Stimulated activated memory B cell treated with anti-CD40 and anti-IgM and Interleukin-4, amounts not matched to agents 10 μg/mL and 1 μg/mL and 100 μg/mL, for 72 hours (primary cell): ENCODE measurements at places on chromosomes 16 and 17.

- no peak for ATAC-seq
These were observed 56.8 kb downstream of the SLC47A1 start for GRCh38 chr17:19590451-19590850.

- peak; percentile 38 for ATAC-seq
These were observed 8.6 kb upstream of the BAHCC1 start for GRCh38 chr17:81386646-81387099.

DNA sequence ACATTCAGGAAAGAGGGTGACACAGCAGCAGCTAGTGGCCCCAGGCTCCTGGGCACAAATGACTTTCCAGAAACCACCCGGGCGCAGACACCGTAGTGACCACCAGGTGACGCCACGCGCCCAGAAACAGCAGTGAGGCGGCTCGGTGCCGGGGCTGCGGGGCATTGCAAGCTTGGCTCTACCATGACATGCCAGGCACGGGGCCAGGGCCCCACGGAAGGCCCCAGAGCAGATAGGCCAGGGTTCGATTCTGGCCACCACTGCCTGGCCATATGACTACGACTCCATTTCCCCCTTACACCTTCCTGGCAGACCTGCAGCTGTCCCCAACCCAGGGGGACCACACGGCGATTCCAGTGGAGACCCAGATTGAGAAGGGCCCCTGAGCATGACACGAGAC, 6.7 kb downstream of the RHBDF1 start:
- peak; percentile 79 for ATAC-seq

DNA sequence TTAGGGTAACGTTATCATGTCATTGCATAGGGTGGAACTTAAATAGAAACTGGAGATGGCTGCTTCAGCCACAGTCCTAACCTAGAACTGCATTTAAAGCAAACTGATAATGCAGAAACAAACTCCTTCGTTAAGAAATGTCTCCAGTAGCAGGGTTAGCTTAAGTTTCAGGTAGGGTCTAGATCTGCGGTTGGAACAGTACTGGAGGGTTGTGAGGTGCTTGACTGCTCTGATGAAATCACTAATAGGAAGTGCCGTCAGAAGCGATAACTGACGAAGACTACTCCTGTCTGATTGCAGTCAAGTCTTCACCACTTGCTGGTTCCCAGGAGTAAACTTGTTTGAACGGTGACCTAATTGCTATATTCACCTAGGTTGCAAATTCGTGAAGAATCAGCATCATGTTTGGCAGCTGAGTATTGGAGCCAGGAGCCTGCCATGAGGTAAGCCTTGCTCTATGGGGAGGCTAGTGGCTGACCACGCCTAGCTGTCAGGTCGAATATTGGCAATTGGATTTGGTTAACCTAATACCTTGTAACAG, 24.5 kb downstream of the TRPV2 start:
- ATAC-seq: no peak

DNA sequence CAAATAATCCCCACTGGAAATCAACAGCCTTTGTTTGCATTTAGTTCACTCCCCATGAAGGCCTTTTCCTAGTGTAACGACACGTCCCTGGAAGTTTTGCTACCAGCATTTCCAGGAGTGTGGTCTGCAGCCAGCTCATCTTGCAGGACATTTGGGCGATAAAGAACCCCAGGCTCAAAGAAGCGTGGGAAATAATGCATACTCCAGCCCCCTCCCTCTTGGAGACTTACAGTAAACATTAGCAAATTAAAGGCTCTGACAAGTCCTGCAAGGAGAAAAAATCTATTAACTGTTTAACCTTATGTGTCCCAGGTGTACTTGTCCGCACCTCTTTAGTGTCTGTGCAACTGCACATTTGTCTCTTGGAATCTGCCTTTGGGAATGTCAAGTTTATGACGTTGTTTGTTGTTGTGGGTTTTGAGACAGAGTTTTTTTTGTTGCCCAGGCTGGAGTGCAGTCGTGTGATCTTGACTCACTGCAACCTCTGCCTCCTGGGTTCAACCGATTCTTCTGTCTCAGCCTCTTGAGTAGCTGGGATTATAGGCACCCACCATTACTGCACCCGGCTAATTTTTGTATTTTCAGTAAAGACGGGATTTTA, 131.1 kb downstream of the ABCC1 start:
- ATAC-seq: no peak

DNA sequence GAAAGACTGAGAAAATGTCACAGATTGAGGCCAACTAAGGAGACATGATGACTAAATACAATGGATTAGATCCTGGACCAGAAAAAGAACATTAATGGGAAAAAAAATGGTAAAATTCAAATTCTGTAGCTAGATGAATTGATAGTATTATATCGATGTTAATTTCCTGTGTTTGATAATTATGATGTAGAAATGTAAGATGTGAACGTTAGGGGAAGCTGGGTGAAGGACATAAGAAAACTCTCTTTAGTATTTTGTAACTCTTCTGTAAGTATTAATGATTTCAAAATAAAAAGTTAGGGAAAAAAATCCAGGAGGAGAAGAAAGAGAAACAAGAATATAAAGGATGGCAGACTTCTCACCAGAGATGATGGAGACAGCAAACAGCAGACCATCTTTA, 2.8 kb upstream of the ITGB3 start:
- ATAC-seq: no peak

- ATAC-seq: no peak
These were observed 34.8 kb downstream of the WDR45B start for GRCh38 chr17:82613283-82614094.

GRCh38 chr16:59410451-59410850, 676.3 kb upstream of the GOT2 start:
- no peak for ATAC-seq

GRCh38 chr17:57684711-57685498, 60.2 kb downstream of the CCDC182 start:
- ATAC-seq: no peak

- ATAC-seq: no peak
These were observed 700 bp downstream of the MFAP4 start for GRCh38 chr17:19386051-19386929.

DNA sequence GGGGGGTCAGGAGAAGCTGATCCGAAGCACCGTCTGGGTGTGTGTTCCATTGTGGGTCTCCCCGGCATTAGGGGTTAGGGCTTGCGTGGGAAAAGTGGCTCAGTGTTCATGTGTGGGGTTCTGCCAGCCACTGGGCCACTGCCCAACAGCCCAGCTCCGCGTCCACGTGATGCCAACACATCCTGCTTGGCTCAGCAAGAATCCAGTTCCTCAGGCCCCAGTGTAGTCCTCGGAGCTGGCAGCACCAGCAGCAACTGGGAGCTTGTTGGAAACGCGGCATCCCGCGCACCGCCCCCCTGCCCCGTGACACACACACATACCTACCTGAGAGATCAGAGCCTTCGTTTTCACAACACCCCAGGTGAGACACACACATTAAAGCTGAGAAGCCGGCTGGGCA, 18.9 kb downstream of the LGALS9 start:
- no peak for ATAC-seq

GRCh38 chr16:1180549-1181403, 27.9 kb downstream of the CACNA1H start:
- no peak for ATAC-seq

GRCh38 chr16:4097826-4098240, 18.4 kb downstream of the ADCY9 start:
- no peak for ATAC-seq

DNA sequence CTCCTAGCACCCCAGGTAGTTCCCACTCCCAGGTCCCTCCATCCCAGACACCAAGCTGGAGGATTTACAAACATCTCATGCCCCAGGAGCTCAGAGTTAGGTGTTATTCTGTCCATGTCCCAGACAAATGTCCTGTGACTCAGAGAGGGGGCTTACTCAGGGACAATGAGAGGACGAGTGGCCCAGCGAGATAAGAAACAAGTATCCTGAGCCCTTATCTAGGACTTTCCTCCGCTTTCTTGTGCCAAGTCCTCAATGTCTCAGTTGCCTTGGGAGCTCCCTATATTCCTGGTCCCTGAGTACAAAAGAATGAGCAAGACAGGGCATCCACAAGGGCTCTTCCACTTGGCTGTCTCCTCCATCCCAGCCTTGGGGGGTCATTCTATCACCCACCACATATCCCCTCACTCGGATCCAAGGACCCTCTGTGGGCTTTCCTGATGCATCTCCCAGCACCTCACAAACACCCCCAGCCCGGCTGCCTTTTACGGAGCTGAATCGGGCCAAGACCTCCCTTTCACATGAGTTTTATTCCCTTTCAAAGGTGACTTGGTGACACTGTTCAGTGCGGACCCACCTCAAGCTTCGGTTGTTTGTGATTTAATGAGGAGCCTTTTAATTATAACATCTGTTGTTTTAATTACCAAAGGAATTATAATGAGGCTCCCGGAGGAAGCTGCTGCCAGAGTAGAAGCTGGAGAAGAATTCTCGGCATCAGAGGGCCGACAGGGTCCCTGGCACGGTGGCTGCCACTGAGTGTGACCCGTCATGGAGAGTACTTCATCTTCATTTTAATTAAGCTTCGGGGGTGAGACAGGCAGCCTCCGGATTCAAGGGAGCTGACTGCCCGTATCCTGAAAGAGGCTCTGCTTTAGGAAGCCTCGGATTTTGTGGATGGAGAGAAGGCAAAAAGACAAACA, 121.5 kb downstream of the WSCD1 start:
- no peak for ATAC-seq

- ATAC-seq: no peak
These were observed 26.6 kb downstream of the CNTNAP4 start for GRCh38 chr16:76303637-76304314.

- ATAC-seq: no peak
These were observed 6.2 kb downstream of the N4BP1 start for GRCh38 chr16:48603647-48604376.

DNA sequence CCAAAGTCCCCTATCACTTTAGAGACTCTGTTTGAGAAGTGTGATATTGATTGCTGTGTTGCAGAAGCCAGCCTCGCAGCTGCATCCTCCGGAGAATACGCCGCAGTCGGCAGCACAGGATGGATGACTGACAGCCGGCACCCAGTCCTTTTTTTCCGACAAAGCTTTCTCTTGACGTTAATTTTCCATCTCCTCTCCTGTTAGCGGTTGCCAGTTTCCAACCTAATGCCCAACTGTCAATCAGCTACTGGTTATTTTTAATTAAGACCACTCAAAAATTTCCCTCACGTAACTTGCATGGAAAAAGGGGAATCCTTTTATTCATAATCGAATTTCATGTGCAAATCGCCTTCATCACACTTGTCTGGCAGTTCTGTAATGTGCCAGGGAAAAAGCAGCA, 953.9 kb downstream of the CDH11 start:
- ATAC-seq: no peak

DNA sequence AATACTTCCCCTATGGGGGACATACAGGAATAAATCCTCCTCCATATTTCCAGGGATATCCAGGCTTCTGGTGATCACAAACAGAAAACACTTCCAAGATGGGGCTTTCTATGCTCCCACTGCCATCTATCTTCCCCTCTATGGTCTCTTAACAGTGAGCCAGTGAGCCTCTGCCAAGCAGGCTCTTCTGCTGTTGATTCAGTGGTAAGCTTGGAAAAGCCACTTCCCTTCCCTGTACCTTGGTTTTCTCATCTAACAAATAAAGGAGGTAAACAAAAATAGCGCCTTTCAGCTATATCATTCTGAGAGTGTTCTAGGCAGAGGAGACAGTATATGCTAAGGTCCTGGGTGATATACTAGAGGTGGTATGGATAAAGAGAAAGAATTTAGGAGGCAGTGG, 368.0 kb downstream of the SHISA9 start:
- ATAC-seq: no peak

- ATAC-seq: no peak
These were observed 88.6 kb upstream of the BRD7 start for GRCh38 chr16:50457423-50457822.

GRCh38 chr17:73410586-73411312, 98.9 kb upstream of the CDC42EP4 start:
- ATAC-seq: no peak

- no peak for ATAC-seq
These were observed 412.8 kb downstream of the KIF2B start for GRCh38 chr17:54235571-54235970.

DNA sequence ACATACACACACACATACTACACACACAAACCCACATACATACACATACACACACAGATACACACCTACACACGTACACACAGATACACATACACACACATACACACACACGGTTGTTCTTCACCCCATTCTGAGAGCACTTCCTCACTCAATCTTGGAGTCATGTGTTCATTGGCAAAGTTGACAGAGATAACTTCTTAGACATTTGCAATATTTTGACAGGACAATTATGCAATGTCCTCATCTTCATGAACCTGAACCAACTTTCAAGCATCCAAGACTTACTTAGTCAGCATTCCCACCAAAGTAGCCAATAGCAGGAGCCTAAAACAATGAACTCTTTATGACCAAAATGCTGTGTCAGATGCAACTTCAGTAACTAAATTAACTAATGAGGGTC, 77.1 kb upstream of the DNAH17 start:
- no peak for ATAC-seq
